ENCODE measurements at places on chromosomes 6 and 20.

GRCh38 chr6:15451738-15452137, 205.9 kb downstream of the JARID2 start:
- no peak for DNase-seq

DNA sequence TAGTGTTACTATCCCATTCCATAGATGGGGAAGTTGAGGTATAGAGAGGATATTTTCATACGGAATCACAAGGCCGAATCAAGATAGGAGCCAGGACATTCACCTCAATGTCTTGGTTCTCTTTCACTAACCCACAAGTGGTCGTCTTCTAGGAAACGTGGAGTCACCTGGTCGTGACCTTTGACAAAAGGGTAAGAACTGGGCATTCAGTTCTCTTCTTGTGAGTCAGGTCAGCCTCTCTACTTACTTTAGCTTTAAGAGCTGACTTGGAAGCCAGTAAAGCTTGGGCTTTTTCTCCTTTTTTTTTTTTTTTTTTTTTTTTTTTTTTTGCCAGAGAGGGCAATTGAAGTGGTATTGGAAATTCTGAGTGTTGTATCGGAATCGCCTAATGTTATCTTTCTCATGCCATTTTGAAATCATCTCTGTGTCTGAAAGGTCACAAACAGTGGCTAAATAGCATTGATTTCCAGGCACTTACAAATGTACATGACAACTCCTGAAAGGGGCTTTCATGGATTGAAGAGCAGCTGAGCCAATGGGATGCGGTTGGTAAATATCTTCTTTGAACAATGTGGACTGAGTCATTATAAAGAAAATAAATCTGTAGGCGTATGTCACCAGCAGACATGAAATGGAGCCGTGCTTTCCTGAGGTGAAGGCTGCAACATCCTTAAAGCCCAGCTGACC, 356.9 kb downstream of the KIF16B start:
- no peak for DNase-seq

- DNase-seq: no peak
Measured at GRCh38 chr20:10247440-10247839, 28.8 kb downstream of the SNAP25 start.

DNA sequence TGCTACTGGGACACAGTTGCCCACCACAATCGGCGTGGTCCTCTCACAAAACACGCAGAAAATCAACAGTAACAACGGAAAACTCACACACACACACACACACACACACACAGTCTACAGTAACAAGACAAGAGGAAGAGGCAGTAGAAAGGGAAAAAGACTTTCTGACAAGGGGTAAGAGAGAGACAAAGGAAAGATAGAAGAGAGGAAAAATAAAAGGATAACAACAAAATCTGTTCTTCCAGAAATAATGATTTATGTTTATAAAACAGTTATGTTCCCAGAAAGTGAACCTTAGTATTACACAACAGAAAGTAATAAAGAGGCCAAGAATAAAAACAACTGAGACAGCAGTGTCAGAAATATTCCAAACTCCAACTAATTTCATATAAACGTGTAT, 2.9 kb downstream of the RANBP9 start:
- DNase-seq: no peak

DNA sequence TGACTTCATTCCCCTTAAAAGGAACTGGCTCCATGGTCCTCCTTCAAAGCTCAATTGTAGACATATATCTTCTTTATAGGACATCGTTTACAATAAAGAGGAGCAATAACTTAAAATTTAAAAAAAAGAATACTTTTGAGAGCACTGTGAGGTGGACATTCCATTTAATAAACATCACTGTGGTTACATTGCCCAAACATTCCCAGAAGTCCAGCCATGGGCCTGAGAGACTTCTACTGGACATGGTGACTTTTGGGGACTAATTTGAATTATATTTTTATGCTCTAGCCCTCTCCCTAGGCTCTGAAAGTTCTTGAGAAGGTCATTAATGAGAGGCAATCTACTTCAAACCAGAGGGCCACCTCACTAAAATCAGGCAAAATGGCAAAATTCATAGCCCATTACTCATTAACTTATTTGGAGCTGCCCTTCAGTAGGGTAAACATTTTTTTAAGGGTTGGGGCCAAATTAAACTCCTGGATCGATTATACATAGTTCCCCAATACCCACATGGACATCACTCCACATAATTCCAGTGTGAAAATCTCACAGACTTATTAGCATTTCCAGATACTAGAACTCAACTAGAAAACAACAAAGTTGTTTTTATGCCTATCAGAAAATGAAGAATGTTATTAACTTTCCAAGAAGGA, 17.1 kb downstream of the ISM1 start:
- DNase-seq: no peak

DNA sequence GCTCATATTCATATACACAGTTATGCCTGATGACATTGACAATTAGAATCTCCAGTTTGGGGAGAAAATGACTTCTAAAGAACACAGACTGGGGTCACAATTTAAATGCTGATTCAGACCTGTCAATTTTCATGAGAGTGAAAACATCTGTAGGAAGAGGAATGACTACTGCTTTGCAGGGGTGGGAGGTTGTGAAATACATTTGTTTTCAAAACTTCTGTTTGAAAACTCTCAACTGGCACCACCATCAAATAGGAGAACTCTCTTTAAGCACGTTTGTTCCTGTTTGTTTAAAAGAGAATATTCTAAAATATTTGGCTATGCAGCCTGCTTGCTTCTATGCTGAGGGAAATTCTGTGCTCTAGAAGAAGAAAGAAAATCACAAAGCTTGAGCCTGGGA, 50.8 kb upstream of the ADGRF5 start:
- no peak for DNase-seq

DNA sequence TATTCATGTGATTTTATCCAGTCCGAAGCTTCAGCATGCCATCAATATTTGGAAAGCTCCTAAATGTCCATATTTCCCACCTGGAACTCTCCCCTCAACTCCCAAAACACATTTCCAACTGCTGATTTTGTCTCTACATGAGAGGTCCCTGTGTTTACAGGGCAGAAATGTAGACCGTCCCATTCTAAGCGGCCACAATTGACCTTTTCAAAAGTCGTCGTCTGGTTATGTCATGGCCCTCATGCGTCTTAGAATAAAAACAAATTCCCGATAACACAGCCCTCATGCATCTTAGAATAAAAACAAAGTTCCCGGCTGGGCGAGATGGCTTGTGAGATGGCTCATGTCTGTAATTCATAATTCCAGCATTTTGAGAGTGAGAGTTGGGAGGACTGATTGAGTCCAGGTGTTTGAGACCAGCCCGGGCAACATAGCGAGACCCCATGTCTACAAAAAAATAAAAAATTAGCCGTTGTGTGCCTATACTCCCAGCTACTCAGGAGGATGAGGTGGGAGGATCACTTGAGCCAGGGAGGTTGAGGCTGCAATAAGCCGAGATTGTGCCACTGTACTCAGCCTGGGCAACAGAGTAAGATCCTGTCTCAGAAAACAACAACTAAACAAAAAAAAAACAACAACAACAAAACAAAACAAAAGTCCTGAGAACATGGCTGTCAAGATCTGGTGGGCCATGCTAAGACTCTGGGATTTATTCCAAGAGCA, 6.4 kb upstream of the ZNF217 start:
- no peak for DNase-seq

GRCh38 chr6:12261502-12261901, 28.7 kb upstream of the EDN1 start:
- DNase-seq: no peak

DNA sequence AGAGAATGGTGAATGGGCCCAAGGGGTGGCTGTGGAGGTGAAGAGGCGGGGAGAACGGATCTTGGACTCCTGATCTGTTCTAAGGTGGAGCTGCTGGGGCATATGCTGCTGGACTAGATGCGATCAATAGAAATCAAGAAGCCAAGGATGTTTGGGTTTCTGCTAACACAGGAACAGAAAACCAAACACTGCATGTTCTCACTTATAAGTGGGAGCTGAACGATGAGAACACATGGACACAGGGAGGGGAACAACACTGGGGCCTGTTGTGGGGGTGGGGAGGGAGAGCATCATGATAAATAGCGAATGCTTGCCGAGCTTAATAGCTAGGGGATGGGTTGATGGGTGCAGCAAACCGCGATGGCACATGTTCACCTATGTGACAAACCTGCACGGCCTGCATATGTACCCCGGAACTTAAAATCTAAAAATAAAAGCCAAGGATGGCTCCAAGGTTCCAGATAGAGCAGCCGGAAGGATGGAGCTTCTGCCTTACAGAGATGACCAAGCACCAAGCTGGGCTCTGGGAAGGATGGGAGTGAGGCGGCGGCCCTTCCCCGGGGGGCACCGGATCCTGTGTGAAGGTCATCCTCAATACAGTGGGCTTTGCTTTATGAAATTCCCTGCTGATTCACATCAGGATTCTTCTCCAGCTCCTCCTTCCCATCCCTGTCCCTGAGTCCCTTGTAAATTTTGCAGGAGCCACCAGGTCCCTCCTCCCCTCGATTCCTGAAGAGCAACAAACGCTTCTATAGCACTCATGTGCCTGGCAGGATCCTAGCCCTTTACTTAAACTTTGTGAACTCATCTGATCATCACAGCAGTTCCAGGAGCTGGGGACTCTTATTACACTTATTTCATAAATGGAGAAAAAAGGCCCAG, 109.2 kb upstream of the PTPN1 start:
- DNase-seq: no peak

DNA sequence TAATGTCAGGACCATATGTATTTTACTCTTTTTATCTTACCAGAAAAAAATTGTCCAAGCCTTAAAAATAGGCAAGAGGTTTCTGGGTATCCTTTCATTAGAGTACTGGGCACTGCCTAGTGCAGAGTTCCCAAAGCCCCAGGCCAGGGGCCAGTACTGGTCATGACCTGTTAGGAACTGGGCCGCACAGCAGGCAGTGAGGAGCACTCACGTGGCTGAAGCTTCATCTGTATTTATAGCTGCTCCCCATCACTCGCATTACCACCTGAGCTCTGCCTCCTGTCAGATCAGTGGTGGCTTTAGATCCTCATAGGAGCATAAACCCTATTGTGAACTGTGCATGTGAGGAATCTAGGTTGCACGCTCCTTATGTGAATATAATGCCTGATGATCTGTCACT, 632.9 kb downstream of the UTRN start:
- DNase-seq: no peak

- DNase-seq: no peak
Measured at GRCh38 chr6:113901482-113901881, 44.3 kb downstream of the MARCKS start.

- no peak for DNase-seq
Measured at GRCh38 chr6:97176468-97176867, 106.5 kb downstream of the MMS22L start.

DNA sequence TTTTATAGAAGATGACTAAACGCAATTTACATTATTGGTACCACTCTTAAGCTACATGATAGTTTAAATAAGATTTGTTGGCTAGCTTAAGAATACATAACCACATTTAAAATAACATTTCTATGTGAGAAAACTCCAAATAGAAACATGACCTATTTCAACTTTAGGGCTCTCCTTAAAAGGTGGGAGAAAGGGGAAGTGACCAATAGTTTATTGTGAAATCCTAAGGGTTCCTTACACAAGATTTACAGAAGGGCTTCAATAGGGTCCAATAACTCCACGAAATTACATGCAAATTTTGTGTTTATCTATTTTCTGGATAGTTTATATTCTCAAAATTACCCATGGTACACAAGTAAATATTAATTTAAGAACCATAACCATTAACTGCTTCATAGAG, 91.6 kb upstream of the DST start:
- no peak for DNase-seq

GRCh38 chr6:37620519-37620918, 77.2 kb downstream of the MDGA1 start:
- no peak for DNase-seq

DNA sequence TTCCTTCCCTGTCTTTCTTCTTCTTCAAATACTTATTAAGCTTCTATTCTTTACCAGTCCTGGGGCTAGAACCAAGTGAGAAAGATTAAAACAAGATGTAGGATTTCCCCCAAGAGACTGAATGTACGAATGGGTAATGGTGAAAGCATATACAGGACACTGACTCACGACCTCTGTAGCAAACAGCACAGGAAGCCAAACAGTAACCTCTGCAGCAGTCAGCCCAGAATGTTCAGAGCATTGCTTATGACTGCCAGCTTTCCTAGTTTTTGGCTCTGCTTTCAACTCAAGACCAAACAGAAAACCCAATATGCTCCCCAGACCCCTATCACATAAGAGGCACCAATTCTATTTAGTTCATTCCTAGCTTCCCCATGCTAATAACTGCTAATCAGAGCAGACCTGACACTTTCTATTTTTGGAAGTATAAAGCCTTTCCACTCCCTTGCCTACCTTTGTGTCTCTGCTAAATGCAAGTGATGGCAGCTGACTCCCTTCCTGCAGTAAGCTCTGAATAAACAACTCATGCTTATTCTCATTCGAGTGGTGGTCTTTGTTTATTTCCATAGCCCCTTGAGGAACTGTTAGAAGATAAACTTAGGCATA, 690.6 kb downstream of the EPM2A start:
- DNase-seq: no peak

DNA sequence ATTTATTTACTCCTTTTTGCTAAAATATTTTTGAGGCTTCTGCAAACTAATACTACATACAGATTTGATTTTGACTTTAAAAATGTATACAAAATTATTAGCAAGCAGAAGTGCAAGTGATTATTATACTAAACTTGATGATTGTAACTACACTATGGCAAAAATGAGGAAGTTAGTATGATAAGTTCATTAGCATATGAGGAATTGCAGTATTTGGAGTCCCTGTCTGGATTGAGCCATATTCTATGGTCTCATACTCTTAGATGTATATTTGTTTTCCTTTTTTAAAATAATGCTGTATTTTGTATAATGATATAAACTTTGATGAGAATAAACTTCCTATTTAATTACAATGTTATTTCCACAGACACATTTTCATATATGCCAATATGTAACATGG, 13.9 kb downstream of the CRISP3 start:
- no peak for DNase-seq

DNA sequence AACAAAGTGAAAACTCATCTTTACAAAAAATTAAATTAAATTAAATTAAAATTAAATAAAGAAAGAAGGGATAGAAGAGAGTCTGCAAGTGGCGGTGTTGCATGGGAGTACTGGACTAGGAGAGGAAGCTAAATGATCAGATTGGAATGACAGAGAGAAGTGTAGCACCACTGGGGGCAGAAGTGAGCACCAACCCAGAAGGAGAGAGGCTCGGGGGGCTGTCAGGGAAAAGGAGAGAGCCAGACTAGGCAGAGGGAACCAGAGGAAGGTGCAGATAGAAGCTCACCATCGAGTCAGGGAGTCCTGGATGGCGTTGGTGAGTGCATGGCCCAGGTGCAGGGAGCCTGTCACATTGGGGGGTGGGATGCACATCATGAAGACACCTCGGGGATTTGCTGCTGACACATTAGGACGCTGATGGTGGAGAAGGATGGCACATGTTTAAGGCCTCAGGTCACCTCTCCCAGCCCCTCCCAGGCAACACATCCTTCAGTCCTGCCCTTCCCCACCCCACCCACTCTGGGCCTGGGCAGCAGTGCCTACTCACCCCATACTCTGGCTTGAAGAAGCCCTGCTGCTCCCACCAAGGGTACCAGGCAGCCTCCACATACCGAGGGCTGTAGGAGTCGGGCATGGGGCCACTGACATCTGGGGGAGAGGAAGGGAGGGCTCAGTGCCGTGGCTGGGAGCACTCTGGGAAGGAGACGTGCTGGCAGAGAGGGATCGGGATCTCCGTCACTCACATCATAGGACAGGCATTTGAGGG, 4.0 kb downstream of the VARS1 start:
- no peak for DNase-seq

Measured in activated naive CD4-positive, alpha-beta T cell treated with anti-CD3 and anti-CD28 coated beads, Interleukin-2, amount 50 U/mL, for 72 hours (primary cell).